MG63 (cell line): ENCODE measurements at places on chromosomes 3 and 15.
A peak's percentile ranks its signal among the peaks of the same experiment; 100 is the strongest.

DNA sequence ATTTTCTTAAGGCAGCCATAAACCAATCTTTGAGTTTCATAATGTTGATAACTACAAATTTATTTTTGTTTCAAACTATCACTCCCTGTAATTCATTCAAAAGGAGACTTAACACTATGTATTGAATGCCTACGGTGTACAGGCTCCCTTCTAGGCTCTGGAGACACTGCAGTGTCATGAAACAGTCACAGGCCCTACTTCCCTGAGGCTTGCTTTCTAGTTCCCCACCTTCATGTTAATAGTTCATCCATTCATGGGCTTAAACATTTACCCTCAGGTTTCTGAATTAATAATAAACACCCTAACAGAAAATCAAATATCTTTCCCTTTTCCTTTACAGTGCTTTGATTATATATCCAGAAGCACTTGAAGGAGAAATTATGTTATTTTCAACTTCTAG lies 168.7 kb downstream of the CHL1 start:
- DNase-seq = no peak

DNA sequence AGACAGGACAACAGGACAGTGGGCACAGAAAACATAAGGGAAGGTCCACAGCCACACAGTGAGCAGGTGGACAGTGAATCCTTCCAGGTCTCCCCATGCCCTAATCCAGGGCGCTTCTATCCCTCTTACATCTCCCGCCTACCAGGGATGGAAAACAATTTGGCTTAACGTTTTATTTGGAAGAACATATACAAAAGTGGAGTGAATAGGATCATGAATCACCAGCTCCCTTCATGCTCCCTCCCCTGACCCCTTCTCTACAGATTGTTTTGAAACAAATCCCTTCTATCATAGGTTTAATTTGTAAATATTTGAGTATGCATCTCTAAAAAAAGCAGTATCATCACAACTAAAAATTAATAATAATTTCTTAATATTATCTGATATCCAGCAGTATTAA lies 52.5 kb downstream of the CLDN11 start:
- no peak for DNase-seq

GRCh38 chr3:52655895-52656294 lies 29.8 kb downstream of the PBRM1 start:
- no peak for DNase-seq

GRCh38 chr15:76060118-76060989 lies 569 bp downstream of the TMEM266 start:
- no peak for DNase-seq

- DNase-seq = no peak
Measured at GRCh38 chr3:61530355-61530754, 31.0 kb upstream of the PTPRG start.

DNA sequence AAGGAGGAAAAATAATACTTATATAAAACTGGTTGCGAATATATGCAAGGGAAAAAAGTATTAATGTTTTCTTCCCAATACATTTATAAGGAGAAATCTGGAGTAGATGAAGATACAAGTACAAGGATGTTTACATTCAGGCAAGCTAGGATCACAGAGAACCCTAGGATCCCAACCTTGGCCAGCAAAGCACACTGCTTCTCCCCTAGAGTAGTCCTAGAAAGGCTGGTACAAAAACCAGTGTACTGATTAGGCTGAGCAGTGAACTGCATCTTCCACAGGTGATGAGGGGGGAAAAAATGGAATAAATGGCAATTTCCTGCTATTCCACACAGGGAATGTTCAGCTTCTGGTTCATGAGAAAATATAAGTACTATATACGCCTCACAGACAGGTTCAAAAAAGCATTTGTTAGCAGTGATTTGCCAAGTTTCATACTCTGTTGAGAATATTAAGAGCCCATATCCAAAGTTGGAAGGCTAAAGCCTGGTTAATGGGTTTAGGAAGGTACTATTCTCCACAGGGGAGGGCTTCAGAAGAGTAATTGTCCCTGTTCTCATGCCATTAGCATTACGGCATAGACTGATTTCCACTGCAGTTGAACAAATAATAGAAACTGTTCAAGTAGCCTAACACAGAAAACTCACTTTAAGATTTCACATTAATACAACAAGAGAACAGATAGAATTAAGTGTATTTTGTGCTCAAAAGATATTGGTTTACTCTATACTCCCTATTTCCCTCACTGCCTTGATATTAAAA lies 10.4 kb upstream of the NMB start:
- no peak for DNase-seq

- DNase-seq = no peak
Measured at GRCh38 chr15:96323319-96324145, 7.0 kb upstream of the NR2F2 start.

GRCh38 chr3:147218965-147219364 lies 187.4 kb downstream of the ZIC4 start:
- no peak for DNase-seq

GRCh38 chr3:29329986-29330890 lies 49.4 kb downstream of the RBMS3 start:
- DNase-seq = no peak

DNA sequence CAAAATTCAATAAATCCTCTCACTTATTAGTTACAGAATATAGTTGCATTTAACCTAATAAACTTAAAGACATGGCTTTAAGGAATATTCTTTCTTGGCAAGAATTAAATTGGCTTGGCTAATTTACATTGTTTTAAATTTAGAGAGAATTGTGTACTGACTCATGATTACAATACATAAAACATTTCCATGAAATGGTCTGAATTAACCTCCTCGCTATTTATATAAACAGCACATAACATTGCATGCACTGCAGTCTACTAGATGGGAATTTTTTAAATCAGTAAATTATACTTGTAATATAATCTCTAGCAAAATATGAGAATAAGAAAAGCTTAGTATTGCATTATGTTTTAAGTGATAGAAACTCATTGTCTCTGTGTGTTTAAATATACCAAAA lies 268.9 kb downstream of the SHOX2 start:
- DNase-seq = no peak

DNA sequence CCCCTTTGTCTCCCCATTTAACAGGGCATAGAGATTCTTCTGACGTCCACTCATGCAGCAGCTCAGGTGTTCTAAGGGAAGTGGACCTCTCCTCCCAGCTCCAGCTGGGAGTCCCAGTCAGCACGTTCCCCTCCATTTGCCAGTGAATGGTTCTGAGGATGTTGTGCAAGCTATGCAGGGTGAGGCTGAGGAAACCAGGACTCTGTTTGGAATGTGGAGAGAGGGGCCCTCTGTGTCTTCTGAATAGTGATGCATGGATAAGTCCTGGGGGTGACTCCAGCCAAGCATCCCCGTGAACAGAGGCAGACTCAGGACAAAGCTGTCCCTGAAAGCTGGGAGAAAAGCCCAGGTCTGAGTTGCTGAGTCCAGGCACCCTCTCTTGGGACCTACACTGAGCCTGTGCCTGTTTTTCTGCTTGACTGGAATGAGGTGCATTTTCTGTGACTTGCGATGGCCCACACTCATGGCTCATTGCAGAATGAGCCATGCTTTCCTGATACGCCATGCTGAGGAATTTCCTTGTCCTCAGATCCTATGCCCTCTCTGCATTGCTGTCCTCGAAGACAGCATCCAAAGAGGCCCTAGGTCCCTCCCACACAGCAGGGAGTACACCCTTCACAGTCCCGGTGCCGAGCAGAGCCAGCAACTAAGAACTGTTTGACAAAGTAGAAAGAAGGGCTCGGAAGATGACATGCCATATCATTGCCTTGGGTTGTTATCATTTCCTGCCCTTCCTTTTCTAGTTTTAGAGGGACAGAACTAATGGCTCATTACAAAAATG lies 185.2 kb downstream of the ATP10A start:
- no peak for DNase-seq

DNA sequence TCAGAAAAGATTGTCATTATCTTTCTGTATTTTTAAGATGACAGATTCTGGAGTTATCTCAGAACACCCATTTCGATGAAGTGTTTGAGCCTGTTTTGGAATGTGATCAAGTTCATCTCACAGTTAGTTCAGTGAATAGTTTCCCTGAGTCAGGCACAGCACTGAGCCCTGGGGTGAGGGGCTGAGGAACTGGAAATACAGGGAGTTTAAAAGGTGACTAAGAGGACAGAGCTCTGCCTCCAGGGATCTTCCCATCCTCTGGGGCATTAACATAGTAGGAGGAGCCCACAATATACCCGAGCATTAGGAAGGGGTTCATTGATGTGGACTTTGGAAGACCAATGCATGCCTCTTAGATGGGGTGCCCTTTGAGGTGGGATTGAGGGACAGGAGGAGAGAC lies 355.1 kb downstream of the CLSTN2 start:
- peak; percentile 53 for DNase-seq
